ENCODE measurements at places on chromosomes 12 and 14. TPM values are rescaled to one million over a fixed set of nuclear protein-coding genes. Genes with fewer than 3 reads are reported as not detected.

The PZP gene
- total RNA-seq: not detected

- no peaks in the 10 kb centered on the region for H3K36me3 ChIP-seq
- no peak overlapping the region for H3K27ac ChIP-seq
- no peak overlapping the region for H3K4me3 ChIP-seq
- H3K4me1 ChIP-seq: no peaks in the 10 kb centered on the region
These were observed 8.6 kb downstream of the ATXN2 start for GRCh38 chr12:111590552-111590951.

DNA sequence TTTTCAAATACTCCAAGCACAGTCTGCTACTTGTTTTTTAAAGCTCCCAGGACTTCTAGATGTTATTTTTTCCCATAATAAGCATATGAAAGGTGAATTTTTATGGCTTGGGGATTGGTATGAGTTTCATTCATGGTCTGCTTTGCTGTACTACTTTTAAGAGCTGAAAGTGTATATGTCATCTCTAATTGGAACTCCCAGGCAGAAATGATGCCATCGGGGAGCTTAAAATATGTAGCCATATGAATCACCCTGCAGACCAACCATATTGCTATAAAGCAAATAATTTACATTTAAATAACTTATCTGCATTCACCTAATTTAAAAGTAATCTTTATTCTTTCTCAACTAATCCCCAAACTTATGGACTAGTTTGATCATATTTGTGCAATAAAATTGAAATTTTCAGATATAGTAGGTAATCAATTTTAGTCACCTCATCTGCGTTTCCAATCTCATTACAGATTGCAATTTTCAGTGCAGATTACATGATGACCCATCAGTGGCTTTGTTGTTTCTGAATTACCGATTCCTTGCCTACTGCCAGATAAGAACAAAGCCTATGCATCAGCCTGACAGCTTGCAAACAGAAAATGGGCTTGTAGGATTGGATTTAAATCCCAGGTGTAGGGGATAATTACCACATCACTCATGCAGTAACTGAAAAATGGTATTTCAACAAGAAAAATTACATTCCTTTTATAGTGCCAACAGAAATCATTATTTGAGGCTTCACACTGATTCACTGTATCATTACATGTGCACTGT, 689.4 kb downstream of the NOVA1 start:
- H3K27me3 ChIP-seq: no peaks in the 10 kb centered on the region
- H3K4me1 ChIP-seq: no peaks in the 10 kb centered on the region
- no peaks in the 10 kb centered on the region for H3K36me3 ChIP-seq
- H3K27ac ChIP-seq: no peak overlapping the region
- no peak for DNase-seq

- H3K27ac ChIP-seq: no peak overlapping the region
- no peaks in the 10 kb centered on the region for H3K36me3 ChIP-seq
- peak; percentile 27 for DNase-seq
- no peaks in the 10 kb centered on the region for H3K4me1 ChIP-seq
- no peak overlapping the region for H3K4me3 ChIP-seq
- no peaks in the 10 kb centered on the region for H3K27me3 ChIP-seq
These were observed 10.0 kb upstream of the CLEC7A start for GRCh38 chr12:10140001-10140400.

The MYRFL gene
- total RNA-seq: not detected

GRCh38 chr12:92947589-92948215, 18.6 kb upstream of the EEA1 start:
- peaks cover 7% of the 10 kb centered on the region for H3K27me3 ChIP-seq
- no peak overlapping the region for H3K4me3 ChIP-seq
- DNase-seq: no peak
- H3K4me1 ChIP-seq: no peaks in the 10 kb centered on the region

- H3K27ac ChIP-seq: no peak within 1 kb of the TSS
- peaks cover 3% of the 10 kb centered on the region for H3K4me1 ChIP-seq
- no peak within 1 kb of the TSS for H3K4me3 ChIP-seq
- no peaks in the 10 kb centered on the region for H3K36me3 ChIP-seq
- H3K27me3 ChIP-seq: peaks cover 2% of the 10 kb centered on the region
These were observed at the start of gene CLEC7A for GRCh38 chr12:10130042-10130441. Gene CLEC7A (minus strand): TSS chr12:10130199. CDS start chr12:10130082, 117 bp downstream.

The B4GALNT1 gene
- total RNA-seq: 0.54 TPM

DNA sequence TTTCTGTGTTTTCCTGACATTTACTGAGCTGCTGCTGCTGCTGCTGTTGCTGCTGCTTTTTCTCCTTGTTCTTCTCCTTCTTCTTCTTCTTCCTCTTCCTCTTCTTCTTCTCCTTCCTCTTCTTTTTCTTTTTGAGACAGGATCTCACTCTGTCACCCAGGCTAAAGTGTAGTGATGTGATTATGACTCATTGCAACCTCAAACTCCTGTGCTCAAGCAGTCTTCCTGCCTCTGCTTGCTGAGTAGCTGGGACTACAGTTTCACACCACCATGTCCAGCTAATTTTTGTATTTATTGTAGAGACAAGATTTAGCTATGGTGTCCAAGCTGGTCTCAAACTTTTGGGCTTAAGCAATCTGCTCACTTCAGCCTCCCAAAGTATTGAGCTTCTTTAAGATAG, 95.8 kb downstream of the TMTC3 start:
- DNase-seq: no peak
- H3K36me3 ChIP-seq: no peaks in the 10 kb centered on the region
- H3K27me3 ChIP-seq: no peaks in the 10 kb centered on the region
- H3K4me1 ChIP-seq: no peaks in the 10 kb centered on the region

The NOS1 gene
- total RNA-seq: not detected

GRCh38 chr12:1962051-1963020, 41.9 kb downstream of the DCP1B start:
- H3K4me1 ChIP-seq: no peaks in the 10 kb centered on the region
- peaks cover 42% of the 10 kb centered on the region for H3K36me3 ChIP-seq
- no peaks in the 10 kb centered on the region for H3K27me3 ChIP-seq
- no peak overlapping the region for H3K4me3 ChIP-seq
- H3K27ac ChIP-seq: no peak overlapping the region

The TAS2R8 gene
- total RNA-seq: not detected

GRCh38 chr12:31954925-31955858, 4.0 kb upstream of the RESF1 start:
- H3K27me3 ChIP-seq: no peaks in the 10 kb centered on the region
- peaks cover 3% of the 10 kb centered on the region for H3K4me1 ChIP-seq
- no peak for DNase-seq
- H3K27ac ChIP-seq: no peak overlapping the region
- H3K36me3 ChIP-seq: no peaks in the 10 kb centered on the region

GRCh38 chr12:107402041-107403022, 283.3 kb upstream of the PWP1 start:
- peak; percentile 46 for DNase-seq
- H3K27me3 ChIP-seq: no peaks in the 10 kb centered on the region
- no peak overlapping the region for H3K27ac ChIP-seq
- H3K4me3 ChIP-seq: no peak overlapping the region

DNA sequence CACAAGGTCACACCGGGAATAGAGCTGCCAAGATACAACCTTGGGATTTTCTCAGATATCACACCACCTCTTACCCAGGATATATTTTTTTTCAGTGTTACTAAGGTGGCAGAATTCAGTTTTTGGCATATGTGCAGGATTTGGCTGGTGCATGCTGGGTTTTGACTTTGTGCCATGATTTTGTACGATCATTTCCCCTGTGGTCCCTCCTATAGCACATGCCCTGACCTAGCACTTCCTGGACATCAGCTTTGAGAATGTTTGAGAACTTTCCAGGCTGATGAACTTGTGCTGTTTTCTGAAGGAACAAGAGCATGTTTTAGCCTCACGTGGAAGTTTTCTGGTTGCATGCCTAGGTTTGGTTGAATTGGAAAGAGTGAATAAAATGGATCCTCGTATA, 11.0 kb upstream of the TBPL2 start:
- no peaks in the 10 kb centered on the region for H3K27me3 ChIP-seq
- H3K36me3 ChIP-seq: no peaks in the 10 kb centered on the region
- no peaks in the 10 kb centered on the region for H3K4me1 ChIP-seq

DNA sequence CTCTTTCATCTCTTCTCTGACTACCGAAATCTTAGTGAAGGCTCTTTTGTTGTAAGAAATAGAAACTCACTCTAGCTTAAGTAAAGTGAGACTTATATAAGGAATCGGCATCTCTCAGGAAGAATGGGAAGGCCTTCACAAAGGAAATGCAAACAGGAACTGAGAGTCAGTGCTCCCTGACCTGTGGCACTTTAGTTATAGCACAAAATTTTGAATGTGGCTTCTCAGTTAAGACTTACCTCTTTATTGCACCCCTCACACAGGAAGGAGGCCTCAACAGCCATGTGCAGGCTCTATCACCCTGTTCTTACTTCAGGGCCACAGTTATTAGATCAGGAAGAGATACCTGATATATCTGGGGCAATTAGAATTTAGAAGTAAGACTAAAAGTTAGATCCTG, 224.7 kb upstream of the EGLN3 start:
- H3K27me3 ChIP-seq: no peaks in the 10 kb centered on the region
- no peak overlapping the region for H3K27ac ChIP-seq
- H3K4me1 ChIP-seq: no peaks in the 10 kb centered on the region
- no peaks in the 10 kb centered on the region for H3K36me3 ChIP-seq
- no peak for DNase-seq

GRCh38 chr14:67636361-67636919, 16.7 kb downstream of the ARG2 start:
- H3K4me3 ChIP-seq: no peak overlapping the region
- DNase-seq: no peak
- H3K27ac ChIP-seq: no peak overlapping the region
- H3K4me1 ChIP-seq: no peaks in the 10 kb centered on the region
- H3K36me3 ChIP-seq: no peaks in the 10 kb centered on the region

The GPR68 gene
- 3.0 TPM for total RNA-seq

GRCh38 chr14:27553790-27554189, 956.0 kb upstream of the NOVA1 start:
- H3K4me3 ChIP-seq: no peak overlapping the region
- H3K27me3 ChIP-seq: no peaks in the 10 kb centered on the region
- no peak for DNase-seq

The LRIG3 gene
- 0.09 TPM for total RNA-seq

- no peaks in the 10 kb centered on the region for H3K36me3 ChIP-seq
- no peak for DNase-seq
- H3K27ac ChIP-seq: no peak overlapping the region
- H3K4me3 ChIP-seq: no peak overlapping the region
- H3K27me3 ChIP-seq: no peaks in the 10 kb centered on the region
- H3K4me1 ChIP-seq: no peaks in the 10 kb centered on the region
These were observed 322.8 kb downstream of the RGS6 start for GRCh38 chr14:72254937-72255472.

DNA sequence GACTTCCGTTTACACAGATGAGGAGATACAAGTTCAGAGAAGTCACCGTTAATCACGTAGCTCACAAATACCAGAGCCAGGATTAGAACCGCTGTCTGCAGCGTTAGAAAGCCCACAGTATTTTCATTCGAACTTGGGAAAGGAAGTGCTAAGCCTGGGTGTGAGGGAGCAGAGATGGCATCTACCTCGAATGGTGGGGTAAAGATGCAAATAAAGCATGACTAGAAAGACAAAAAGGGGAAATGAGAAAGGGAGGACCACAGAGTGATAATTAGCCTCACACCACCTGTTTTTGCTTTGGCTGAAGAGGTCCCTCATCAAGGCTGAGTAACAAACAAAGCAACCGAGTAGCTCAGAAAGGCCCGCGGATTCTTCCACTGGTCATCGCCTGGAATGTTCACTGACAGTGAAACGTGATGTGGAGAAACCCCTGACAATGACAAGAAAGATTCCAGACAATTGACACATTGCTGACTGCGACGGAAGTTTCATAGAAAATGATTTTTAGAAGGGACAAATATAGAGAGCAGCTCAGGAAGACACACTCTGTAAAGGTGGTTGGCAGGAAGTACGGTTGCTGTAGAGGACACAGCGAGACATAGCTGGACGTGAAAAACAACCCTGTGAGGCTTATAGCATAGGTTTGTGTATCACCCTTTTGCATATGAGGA, 31.5 kb upstream of the BHLHE41 start:
- H3K27me3 ChIP-seq: peaks cover 8% of the 10 kb centered on the region
- no peak overlapping the region for H3K27ac ChIP-seq
- no peak overlapping the region for H3K4me3 ChIP-seq

- H3K4me1 ChIP-seq: no peaks in the 10 kb centered on the region
- H3K27me3 ChIP-seq: no peaks in the 10 kb centered on the region
- H3K4me3 ChIP-seq: no peak overlapping the region
- no peak overlapping the region for H3K27ac ChIP-seq
These were observed 12.3 kb downstream of the HMGA2 start for GRCh38 chr12:65836419-65837197.

The ACYP1 gene
- total RNA-seq: 15.3 TPM

- H3K27me3 ChIP-seq: no peaks in the 10 kb centered on the region
- no peak overlapping the region for H3K4me3 ChIP-seq
- no peaks in the 10 kb centered on the region for H3K36me3 ChIP-seq
- no peak for DNase-seq
These were observed 34.1 kb downstream of the CHST11 start for GRCh38 chr12:104490850-104491249.

- H3K27ac ChIP-seq: no peak overlapping the region
- no peak overlapping the region for H3K4me3 ChIP-seq
- no peaks in the 10 kb centered on the region for H3K36me3 ChIP-seq
- peaks cover 71% of the 10 kb centered on the region for H3K27me3 ChIP-seq
These were observed 20.4 kb upstream of the ATP5MC2 start for GRCh38 chr12:53696285-53696654.

DNA sequence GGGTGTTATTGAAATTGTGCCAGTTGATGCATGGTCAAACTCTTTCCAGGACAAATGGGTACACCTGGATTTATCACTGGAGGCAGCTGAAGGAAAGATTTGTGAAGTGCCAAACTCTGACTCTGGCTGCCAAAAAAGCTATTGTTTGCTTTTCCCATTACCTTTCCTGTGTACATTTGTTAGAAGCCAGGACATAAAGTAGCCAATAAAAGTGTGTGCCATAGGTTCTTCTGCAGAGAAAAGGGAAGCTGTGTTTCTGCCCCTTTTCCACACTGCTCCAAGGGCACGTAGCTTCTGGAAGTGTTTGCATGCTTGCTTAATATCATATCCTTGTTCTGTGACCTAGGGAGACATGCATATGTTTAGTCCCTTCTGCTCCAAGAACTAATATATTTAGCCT, 1114.4 kb downstream of the SLC16A7 start:
- no peaks in the 10 kb centered on the region for H3K4me1 ChIP-seq
- H3K27ac ChIP-seq: no peak overlapping the region
- DNase-seq: no peak
- H3K4me3 ChIP-seq: no peak overlapping the region

- no peak for DNase-seq
- H3K4me1 ChIP-seq: peaks cover 38% of the 10 kb centered on the region
- peak overlapping the region; percentile 27 for H3K4me3 ChIP-seq
These were observed 5.2 kb downstream of the TRAFD1 start for GRCh38 chr12:112130441-112130998.

The AQP6 gene
- not detected for total RNA-seq
